ENCODE measurements at places on chromosomes 12 and 14.
A peak's percentile ranks its signal among the peaks of the same experiment; 100 is the strongest.

- no peak overlapping the region for H3K4me3 ChIP-seq
- no peaks in the 10 kb centered on the region for H3K27me3 ChIP-seq
- H3K36me3 ChIP-seq: peaks cover 7% of the 10 kb centered on the region
- DNase-seq: no peak
- H3K27ac ChIP-seq: no peak overlapping the region
Measured at GRCh38 chr12:12366701-12367481, 10.0 kb downstream of the BORCS5 start.

GRCh38 chr14:88879022-88879421, 54.6 kb downstream of the TTC8 start:
- no peaks in the 10 kb centered on the region for H3K4me1 ChIP-seq
- no peak for DNase-seq
- no peaks in the 10 kb centered on the region for H3K27me3 ChIP-seq
- H3K36me3 ChIP-seq: no peaks in the 10 kb centered on the region

DNA sequence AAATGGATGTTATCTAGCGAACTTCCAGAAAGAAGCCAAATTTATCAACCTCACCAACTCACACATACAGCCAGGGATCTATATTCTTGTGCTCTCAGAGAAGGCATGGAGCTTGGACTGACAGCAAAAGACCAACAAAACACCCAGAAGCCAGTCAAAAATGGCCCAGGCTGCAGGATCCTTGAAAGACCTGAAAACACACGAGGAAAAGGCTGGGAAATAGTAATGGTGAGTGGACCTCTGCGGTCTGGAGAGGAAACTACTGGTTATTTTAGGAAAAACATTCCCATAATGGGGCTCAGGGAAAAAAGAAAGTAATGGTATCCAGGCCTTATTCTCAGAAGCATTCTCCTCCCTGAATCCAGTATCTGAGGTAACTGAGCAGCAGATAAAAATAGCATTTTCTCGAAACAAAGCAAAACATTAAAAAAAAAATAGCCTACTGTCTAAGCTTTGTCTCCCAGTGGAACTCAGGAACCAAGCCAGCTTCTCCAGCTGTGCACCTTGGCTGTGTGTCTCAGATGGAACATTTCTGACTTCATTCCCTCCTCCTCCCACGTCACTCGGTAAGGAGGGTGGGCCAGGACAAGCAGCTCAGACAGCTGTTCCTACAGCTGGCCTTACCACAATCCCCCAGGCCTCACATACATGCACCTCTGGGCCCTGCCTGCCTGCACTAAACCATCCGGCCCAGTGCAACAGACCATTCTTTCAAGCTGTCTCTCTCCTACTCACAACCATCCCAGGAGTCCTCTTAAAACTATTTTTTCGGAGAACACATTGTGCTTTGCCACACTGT, 249.9 kb downstream of the DAD1 start:
- H3K36me3 ChIP-seq: no peaks in the 10 kb centered on the region
- no peaks in the 10 kb centered on the region for H3K4me1 ChIP-seq
- no peak overlapping the region for H3K4me3 ChIP-seq
- H3K27ac ChIP-seq: no peak overlapping the region

DNA sequence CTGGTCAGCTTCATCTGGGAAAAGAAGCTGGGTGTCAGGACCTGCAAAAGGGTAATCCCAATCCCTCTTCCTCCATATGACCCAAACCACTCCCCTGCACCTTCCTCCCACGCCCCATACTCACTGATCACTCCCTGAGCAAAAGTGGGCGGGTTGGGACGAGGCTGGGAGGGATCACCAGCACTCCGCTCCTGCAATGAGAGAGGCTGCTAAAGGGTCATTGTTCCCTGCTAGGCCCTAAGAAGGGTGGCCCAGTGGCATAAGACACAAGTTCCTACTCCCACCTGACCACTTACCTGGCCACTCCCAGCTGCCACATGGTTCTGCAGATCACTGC, 15.7 kb upstream of the PRKAG1 start:
- no peaks in the 10 kb centered on the region for H3K27me3 ChIP-seq
- DNase-seq: no peak
- no peaks in the 10 kb centered on the region for H3K4me1 ChIP-seq

- no peak overlapping the region for H3K4me3 ChIP-seq
- no peaks in the 10 kb centered on the region for H3K36me3 ChIP-seq
- DNase-seq: peak; percentile 77
Measured at GRCh38 chr12:4855121-4855924, 54.4 kb upstream of the KCNA1 start.

DNA sequence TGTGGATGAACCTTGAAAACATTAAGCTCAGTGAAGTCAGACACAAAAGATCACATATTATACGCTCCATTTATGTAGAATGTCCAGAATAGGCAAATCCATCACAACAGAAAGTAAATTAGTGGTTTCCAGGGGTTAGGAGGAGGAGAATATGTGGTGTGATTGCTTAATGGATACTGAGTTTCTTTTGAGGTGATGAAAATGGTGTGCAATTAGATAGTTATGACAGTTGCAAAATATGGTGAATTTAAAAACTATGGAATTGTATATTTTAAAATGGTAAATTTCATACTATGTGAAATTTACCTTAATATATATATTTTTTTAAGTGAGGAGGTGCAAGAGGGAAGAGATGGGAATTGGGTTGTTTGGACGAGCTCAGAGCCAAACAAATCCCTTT, 46.3 kb upstream of the KICS2 start:
- H3K4me1 ChIP-seq: no peaks in the 10 kb centered on the region
- no peaks in the 10 kb centered on the region for H3K36me3 ChIP-seq
- no peak overlapping the region for H3K27ac ChIP-seq

- no peaks in the 10 kb centered on the region for H3K36me3 ChIP-seq
- no peak for DNase-seq
- no peaks in the 10 kb centered on the region for H3K4me1 ChIP-seq
- no peaks in the 10 kb centered on the region for H3K27me3 ChIP-seq
- H3K27ac ChIP-seq: no peak overlapping the region
Measured at GRCh38 chr12:75455839-75456238, 24.7 kb upstream of the GLIPR1 start.

DNA sequence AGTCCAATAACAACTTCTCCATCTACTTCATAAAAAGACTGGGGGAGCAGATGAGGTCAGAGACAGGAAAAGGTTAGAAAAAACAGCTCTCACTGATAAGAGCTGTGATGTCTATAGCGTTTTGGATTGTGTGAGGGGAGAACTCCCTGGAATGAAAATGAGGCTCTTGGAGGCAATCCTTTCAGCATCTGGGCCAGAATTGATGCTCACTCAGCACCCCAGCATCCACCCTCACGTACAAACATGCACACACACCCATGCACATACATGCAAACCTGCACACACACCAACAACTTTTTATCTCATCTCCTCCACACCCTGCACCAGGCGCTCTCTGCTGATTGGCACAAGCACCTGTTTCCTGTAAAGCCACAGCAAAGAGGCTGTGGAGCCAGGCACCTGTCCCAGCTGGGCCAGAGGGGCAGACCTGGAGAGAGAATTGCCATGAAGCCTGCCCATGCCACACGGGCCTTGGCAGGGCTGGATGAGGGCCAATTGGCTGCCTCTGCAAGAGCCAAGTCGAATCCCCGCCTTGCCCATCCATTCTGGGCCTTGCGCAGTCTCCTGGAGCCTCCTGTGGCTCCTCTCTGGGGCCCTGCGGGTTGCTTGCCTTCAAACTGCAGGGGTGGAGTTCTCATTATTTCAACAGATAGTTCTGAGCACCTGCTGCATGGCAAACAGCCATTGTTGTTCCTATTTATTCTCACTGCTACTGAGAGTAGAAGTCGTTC, 53.1 kb downstream of the SYNE3 start:
- DNase-seq: no peak
- peaks cover 8% of the 10 kb centered on the region for H3K4me1 ChIP-seq
- no peaks in the 10 kb centered on the region for H3K36me3 ChIP-seq

- no peak overlapping the region for H3K4me3 ChIP-seq
- no peak overlapping the region for H3K27ac ChIP-seq
- no peak for DNase-seq
Measured at GRCh38 chr12:5210923-5211290, 167.2 kb downstream of the KCNA5 start.

- no peaks in the 10 kb centered on the region for H3K4me1 ChIP-seq
- DNase-seq: no peak
- no peaks in the 10 kb centered on the region for H3K27me3 ChIP-seq
- H3K36me3 ChIP-seq: no peaks in the 10 kb centered on the region
- H3K4me3 ChIP-seq: no peak overlapping the region
Measured at GRCh38 chr12:84218406-84218805, 694.2 kb downstream of the SLC6A15 start.

DNA sequence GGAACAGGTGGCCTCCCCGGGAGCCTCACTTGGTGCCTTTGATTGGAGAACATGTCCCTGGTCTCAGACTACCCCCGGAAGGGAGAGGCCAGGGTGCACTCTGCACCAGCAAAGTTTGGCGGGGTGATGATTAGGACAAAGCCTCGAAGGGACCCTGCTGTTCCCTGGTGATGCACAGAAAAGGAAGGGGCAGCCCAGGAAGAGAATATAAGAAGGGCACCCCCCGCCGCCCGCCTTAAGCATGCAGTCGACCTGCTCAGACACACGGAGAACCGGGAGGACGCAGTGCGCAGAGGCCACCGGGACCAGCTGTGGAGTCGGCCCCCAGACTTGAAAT, 6.9 kb downstream of the SCARB1 start:
- H3K27me3 ChIP-seq: no peaks in the 10 kb centered on the region
- H3K4me1 ChIP-seq: peaks cover 2% of the 10 kb centered on the region
- no peak overlapping the region for H3K27ac ChIP-seq
- no peak overlapping the region for H3K4me3 ChIP-seq
- no peak for DNase-seq
- peaks cover 3% of the 10 kb centered on the region for H3K36me3 ChIP-seq

DNA sequence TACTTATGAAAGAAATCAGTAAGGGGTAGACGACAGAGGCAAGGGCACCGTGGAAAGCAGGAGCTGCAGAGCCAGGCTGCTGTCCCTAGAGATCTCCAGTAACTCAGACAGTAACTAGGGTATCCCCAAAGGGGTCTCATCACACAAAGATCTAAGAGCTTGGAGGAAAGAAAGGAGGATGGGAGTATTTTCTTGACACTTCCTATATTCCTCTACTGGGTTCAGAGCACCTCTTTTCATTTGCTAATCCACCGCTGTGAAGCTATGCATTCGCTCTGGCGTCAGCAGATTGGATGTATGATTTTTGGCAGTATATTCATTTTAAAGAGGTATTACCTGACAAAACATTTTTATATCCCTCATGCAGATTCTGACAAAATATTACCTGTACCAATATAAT, 12.6 kb downstream of the USP44 start:
- H3K4me3 ChIP-seq: no peak overlapping the region
- peaks cover 4% of the 10 kb centered on the region for H3K4me1 ChIP-seq
- H3K27me3 ChIP-seq: no peaks in the 10 kb centered on the region
- H3K27ac ChIP-seq: no peak overlapping the region

DNA sequence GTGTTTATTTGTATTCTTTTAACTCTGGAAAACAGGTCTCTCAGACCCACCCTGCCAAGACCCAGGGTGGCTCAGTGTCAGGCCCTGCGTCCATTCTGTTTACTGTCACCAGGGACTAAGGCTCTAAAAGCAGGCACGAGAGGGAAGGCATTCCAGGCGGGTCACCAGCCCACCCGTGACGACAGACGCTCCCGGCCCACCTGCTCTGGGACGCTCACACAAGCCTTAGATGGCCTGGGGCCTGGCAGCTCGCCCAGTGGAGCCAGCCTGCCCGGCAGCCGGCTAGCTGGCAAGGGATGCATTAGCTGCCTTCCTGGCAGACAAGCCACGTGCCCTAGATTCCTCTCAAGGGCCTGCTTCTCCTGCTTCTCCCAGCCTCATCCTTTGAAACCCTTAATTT, 9.2 kb upstream of the NUAK1 start:
- H3K27ac ChIP-seq: no peak overlapping the region
- DNase-seq: no peak
- H3K36me3 ChIP-seq: no peaks in the 10 kb centered on the region
- H3K4me1 ChIP-seq: peaks cover 2% of the 10 kb centered on the region
- H3K27me3 ChIP-seq: no peaks in the 10 kb centered on the region

- DNase-seq: no peak
- H3K4me1 ChIP-seq: no peaks in the 10 kb centered on the region
- no peak overlapping the region for H3K4me3 ChIP-seq
- H3K27ac ChIP-seq: no peak overlapping the region
- H3K27me3 ChIP-seq: no peaks in the 10 kb centered on the region
Measured at GRCh38 chr12:68957273-68957672, 24.3 kb upstream of the CPM start.

Data from neuronal stem cell (in vitro differentiated cells).